ENCODE measurements at places on chromosomes 3 and 15.

DNA sequence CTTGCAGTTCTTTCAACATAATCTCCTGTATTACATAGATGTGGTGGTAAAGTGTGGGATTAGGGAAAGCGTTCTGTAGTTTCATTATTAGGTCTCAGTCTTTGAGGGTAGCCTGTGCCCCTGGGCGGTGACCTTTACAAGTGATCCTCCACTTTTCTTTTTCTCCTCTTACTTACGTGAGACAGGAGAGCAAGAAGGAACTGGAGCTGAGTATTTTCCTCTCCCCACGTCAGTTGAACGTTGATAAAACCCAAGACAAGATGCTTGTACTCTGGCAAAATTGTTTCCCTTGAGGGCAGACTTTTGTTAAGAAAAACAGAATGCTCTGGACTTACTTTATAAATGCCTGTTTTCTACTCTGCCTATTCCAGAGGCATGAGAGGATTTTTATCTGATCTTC, 378.7 kb downstream of the ZNF385D start:
- DNase-seq, result no peak

- DNase-seq, result no peak
Measured at GRCh38 chr15:94840794-94841783, 609.7 kb downstream of the MCTP2 start.

GRCh38 chr3:46893146-46893748, 15.7 kb downstream of the PTH1R start:
- no peak for DNase-seq

- DNase-seq, result no peak
Measured at GRCh38 chr3:136414476-136414875, 164.3 kb downstream of the PCCB start.

DNA sequence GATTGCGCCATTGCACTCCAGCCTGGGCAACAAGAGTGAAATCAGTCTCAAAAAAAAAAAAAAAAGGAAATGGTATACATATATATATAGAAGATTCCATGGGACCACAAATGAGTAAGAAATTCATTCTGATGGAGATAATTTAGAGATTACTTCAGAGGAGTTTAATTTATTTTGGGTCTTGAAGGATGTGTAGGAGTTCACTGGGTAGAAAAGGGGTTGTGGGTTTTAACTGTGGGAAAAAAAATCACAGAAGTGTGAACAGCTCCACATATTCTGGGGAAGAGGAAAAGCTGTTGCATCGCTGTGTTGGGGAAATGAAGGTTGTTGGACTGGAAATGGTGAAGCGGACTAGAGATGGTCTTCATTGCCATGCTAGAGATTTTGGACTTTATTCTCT, 4.1 kb upstream of the ICE2 start:
- DNase-seq, result no peak

- no peak for DNase-seq
Measured at GRCh38 chr15:40183636-40184463, 23.0 kb downstream of the BUB1B start.

- DNase-seq, result no peak
Measured at GRCh38 chr15:97909291-97909891, 51.1 kb upstream of the ARRDC4 start.

DNA sequence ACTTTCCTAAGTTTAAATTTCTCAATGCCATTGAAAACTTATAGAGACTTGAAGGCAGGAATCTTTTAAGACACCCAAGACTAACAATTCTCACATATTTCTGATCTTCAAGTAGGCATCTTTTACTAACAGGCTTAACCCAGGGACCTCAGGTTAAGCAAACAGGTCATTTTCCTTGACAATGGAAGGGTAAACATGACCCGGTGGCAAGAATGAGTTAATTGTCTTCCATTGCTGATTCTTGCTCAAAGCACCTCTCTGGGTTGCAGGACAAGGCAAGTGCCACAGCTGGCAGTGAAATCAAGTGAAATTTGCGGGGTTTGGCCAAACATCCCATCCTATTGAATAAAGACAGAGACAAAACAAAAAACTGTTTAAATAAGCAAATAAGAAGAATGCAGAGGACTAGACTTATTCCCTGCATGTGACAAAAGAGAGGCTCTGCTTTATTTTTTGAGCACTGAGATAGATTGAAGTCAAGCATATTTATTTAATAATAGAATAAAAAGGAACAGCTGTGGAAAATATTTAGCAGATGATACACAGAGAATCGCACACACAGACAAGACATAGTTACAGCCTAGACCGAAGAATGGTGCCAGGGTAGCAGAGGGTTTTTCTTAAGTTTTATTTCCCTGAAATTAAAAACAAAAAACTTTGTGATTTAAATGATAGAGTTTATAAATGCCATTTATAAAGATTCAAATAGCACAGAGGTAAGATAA, 56.0 kb upstream of the MITF start:
- no peak for DNase-seq

DNA sequence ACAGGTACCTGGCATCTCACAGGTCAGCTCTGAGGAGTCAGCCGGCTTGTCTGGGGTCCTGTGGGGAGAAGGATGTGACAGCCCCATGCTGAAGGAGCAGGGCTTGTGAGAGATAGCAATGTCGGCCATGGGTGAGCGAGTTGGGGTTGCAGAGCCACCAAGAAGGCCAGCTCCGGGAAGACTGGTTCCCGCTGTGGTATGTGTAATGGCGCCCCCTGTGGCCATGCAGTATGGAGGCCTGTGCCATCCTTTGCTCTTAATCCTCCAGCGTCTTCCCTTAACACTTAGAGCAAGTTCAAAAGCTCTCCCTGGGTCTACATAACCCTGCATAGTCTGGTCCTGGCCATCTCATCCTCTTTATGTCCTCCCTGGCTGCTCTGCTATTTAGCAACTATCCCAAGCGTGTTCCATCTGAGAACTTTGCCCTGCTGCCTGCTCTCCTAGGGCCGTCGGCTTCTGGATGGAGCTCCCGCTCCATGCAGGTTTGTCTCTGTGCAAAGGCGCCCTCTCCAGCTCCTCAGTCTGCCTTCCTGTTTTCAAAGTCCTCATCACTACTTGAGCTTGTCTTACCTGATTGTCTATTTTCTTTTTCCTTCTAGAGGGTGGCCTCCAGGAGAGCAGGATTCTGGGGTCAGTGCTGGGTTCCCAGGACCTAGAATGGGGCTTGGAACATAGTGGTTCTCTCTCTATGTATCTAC, 40.8 kb upstream of the IQCF6 start:
- DNase-seq, result no peak

- DNase-seq, result no peak
Measured at GRCh38 chr3:139558351-139559266, 19.1 kb upstream of the RBP1 start.

- DNase-seq, result no peak
Measured at GRCh38 chr3:170494766-170495165, 76.1 kb downstream of the CLDN11 start.

DNA sequence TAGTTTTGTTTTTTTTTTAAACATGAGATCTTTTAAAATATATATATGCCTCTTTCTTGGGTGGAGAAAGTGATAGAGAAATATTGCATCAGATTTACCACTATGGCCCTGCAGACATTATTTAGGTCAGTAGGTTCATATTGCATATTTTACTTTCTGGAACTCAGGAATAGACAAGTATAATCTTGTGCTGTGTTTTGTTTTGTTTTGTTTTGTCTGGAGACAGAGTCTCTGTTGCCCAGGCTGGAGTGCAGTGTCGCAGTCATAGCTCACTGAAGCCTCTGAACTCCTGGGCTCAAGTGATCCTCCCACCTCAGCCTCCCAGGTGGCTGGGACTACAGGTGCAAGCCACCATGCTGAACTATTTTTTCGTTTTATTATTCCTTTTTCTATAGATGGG, 21.5 kb upstream of the DUT start:
- no peak for DNase-seq

DNA sequence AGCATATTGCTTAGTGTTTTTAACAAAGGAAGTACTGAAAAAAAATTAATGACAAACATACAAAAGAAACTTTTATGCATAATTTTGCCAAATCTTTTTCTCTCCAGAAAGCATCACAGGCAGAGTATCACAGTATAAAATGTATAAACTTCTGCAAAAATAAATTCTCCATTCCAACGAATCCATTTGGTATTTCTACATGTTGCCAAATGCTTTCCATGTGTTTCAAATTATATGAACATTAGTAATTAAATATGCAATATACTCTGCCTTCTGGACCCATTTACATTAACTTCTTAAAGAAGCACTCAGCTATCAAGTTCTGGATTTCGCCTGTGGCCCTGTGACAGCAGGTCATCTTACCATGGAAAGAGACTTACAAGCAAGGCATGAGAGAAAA, 189.1 kb upstream of the ALCAM start:
- DNase-seq, result no peak

DNA sequence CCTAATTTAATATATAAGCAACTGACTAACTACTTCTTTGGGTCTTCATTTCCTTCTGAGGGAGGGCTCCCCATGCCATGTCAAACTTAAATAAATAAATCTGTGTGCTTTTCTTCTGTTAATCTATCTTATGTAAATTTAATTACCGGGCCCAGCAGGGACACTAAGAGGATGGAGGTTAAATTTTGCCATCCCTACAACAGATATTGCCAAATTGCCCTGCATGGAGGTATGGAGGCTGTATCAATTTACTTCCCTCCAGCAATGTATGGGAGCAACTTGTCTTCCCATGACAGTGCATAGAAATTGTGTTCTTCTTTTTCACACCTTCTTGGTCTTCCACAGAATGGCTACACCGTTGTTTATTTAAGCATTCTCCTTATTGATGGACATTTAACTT, 129.0 kb downstream of the NFKBIZ start:
- DNase-seq, result no peak

GRCh38 chr15:69997813-69998212, 99.9 kb downstream of the TLE3 start:
- no peak for DNase-seq

GRCh38 chr3:64634417-64634816, 53.4 kb downstream of the ADAMTS9 start:
- no peak for DNase-seq

- no peak for DNase-seq
Measured at GRCh38 chr3:129656659-129657247, 50.3 kb upstream of the PLXND1 start.

GRCh38 chr3:124383051-124383450, 347.2 kb upstream of the UMPS start:
- no peak for DNase-seq

DNA sequence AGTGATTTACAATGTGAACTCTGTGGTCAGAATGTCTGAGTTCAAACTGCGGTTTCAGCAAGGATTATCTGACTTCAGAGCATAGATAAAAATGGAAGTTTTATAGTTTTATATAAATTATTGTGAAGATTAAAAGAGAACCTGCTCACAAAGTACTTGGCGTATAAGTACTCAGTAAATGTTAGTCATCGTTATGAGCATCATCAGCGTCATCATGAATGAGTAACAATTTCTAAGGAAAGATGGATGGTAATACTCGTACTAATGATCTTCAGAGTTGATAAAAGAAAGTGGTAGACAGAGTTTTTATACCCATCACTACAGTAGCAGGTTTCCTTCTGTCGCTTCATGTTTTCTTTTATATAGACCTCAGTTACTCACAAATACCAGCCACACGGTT, 341.8 kb downstream of the RAP2B start:
- no peak for DNase-seq

DNA sequence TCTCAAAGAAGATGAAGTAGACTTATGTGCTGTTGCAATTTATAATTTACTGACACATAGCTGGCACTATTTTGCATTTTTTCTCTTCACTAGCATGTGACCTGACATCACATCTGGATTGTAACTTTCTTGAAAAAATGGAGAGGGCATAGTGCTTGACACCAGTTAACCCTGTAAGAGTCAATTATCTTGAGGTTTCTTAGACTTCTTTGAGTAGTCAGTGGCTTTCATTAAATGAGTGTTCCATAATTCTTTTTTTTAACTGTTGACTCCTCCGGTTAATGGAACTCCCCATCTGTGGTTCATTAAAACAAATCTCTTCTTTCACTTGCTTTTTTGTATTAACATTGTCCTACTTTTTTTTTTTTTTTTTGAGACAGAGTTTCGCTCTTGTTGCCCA, 16.9 kb upstream of the PRKCI start:
- DNase-seq, result no peak

DNA sequence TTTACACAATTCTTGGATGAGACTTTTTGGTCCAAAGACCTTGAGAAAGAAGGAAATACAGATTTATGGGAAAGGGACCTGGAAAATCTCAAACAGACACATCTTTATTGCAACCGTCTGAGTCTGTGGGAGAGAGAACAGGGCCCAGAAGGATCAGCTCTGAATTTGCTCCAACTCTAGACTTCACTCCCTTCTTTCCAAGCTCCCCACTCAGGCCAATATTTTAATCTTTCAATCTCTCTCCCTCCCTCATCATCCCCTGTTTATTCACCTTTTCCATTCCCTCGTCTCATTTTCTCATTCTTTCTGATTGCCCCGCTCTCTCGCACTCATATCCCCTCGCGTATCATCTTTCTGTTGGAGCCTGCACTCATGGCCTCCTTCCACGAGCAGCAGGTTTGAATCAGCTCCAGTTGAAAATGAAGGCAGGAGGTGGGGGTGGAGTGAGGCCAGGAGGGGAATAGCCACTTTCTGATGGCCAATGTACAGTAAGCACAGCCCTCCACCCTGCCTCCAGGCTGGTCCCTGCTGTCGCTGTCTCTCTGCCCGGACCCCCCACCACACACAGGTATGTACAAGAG, 63.6 kb upstream of the BOC start:
- no peak for DNase-seq

GRCh38 chr15:48581219-48581618, 64.3 kb downstream of the FBN1 start:
- no peak for DNase-seq

GRCh38 chr3:118466795-118467330, 567.8 kb downstream of the IGSF11 start:
- no peak for DNase-seq

- no peak for DNase-seq
Measured at GRCh38 chr3:195078891-195079440, 192.0 kb downstream of the XXYLT1 start.

- no peak for DNase-seq
Measured at GRCh38 chr3:61237858-61238257, 13.4 kb downstream of the FHIT start.

DNA sequence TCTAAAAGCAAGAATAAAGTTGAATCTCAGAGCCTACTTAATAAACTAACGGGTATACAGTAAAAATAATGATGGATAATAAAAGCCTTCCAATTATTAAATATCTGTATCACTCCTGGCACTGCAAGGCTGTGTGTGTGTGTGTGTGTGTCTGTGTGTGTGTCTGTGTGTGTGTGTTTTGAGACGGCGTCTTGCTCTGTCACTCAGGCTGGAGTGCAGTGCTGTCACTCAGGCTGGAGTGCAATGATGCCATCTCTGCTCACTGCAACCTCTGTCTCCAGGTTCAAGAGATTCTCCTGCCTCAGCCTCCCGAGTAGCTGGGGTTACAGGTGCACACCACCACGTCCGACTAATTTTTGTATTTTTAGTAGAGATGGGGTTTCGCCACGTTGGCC, 62.5 kb downstream of the TBL1XR1 start:
- DNase-seq, result no peak

DNA sequence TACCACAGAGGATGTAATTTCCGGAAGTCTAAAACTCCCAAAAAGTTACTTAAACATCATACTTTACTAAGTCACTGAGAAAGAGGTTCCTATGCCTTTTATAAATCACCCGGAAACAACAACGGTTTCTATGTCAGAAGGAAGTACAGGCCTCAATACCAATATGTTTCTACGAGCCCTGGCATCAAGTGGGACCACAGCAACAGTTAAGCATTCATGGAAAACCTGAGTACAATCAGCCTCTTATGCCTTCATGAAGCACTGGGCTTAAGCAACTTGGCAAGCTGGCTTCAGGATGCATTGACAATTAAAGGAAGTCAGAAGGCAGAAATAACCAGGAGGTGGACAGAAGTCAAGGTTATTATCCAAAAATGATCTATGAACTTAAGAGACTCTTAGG, 19.1 kb upstream of the B3GNT5 start:
- DNase-seq, result no peak
